Lower lobe of right lung (tissue), 2 donors: ENCODE measurements at places on chromosomes 11 and 22. TPM values are rescaled to one million over a fixed set of nuclear protein-coding genes. Genes with fewer than 3 reads are reported as not detected.

The KCNK4 gene
- not detected for total RNA-seq

The GPHA2 gene
- total RNA-seq = not detected

The TPH1 gene
- total RNA-seq = 0.18 TPM

The AQP11 gene
- total RNA-seq = 0.18 TPM

The TMEM134 gene
- 49.1 TPM for total RNA-seq

The SMIM35 gene
- not detected for total RNA-seq

GRCh38 chr11:12274056-12274455 lies 103.3 kb upstream of the PARVA start:
- no peaks in the 10 kb centered on the region for H3K36me3 ChIP-seq
- H3K4me1 ChIP-seq = peaks cover 9% of the 10 kb centered on the region
- no peak for DNase-seq
- H3K27me3 ChIP-seq = no peaks in the 10 kb centered on the region

- peak overlapping the region; percentile 95 for H3K27ac ChIP-seq
- H3K4me3 ChIP-seq = peak overlapping the region; percentile 94
- H3K36me3 ChIP-seq = peaks cover 8% of the 10 kb centered on the region
- no peak for DNase-seq
Measured at GRCh38 chr11:1310772-1311468, 1.5 kb upstream of the TOLLIP start.

GRCh38 chr22:39289975-39290720 lies 29.3 kb downstream of the RPL3 start:
- no peak for DNase-seq
- H3K27me3 ChIP-seq = no peaks in the 10 kb centered on the region
- no peak overlapping the region for H3K27ac ChIP-seq
- no peaks in the 10 kb centered on the region for H3K36me3 ChIP-seq
- no peak overlapping the region for H3K4me3 ChIP-seq
- H3K4me1 ChIP-seq = peaks cover 44% of the 10 kb centered on the region

- no peaks in the 10 kb centered on the region for H3K27me3 ChIP-seq
- DNase-seq = peak; percentile 69
- H3K27ac ChIP-seq = peak overlapping the region; percentile 78
- H3K4me3 ChIP-seq = peak overlapping the region; percentile 28
Measured at GRCh38 chr11:75474878-75475766, 42.1 kb upstream of the KLHL35 start.

DNA sequence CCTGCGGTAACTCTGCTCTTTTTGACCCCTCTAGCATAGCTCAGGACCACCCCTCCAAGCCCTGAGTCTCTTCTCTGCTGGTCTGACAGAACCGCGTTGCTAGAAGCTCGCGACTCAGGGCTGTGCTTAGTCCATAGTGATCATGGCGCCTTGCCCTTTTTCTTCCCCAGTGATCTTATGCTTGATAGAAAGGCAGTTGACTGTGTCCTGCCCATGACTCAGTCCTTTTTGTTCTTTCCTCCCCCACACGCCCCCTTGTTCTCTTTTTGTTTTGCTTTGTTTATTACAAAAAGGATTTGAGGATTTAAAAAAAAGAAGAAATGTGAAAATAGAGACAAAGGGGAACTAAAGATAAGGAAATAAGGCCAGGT lies 17.5 kb downstream of the IL17RA start:
- no peak for DNase-seq
- H3K4me3 ChIP-seq = no peak overlapping the region
- H3K36me3 ChIP-seq = peaks cover 93% of the 10 kb centered on the region
- H3K27ac ChIP-seq = no peak overlapping the region
- H3K4me1 ChIP-seq = peaks cover 59% of the 10 kb centered on the region

GRCh38 chr11:125740617-125741016 lies 5.5 kb upstream of the PATE1 start:
- no peaks in the 10 kb centered on the region for H3K4me1 ChIP-seq
- no peaks in the 10 kb centered on the region for H3K27me3 ChIP-seq
- H3K36me3 ChIP-seq = no peaks in the 10 kb centered on the region
- DNase-seq = no peak
- no peak overlapping the region for H3K27ac ChIP-seq
- H3K4me3 ChIP-seq = no peak overlapping the region

DNA sequence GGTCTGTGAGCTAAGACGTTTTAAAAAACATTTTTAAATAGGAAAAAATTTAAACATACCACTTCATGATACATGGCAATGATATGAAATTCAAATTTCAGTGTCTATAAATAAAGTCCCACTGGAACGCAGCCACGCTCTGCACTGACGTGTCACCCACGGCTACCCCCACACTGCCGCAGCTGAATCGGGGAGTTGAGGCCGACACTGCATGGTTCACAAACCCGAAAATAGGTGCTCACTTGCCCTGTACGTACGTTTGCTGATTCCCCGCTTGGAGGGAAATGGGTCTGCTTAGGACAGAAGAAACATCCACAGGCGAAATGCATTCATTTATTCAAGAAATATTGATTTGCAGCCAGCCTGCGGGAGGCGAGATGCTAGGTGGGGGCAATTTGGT lies 1342.3 kb downstream of the TBC1D22A start:
- H3K27me3 ChIP-seq = peaks cover 26% of the 10 kb centered on the region
- H3K4me3 ChIP-seq = no peak overlapping the region
- no peak for DNase-seq

GRCh38 chr11:100152766-100153165 lies 534.3 kb upstream of the ARHGAP42 start:
- no peak overlapping the region for H3K4me3 ChIP-seq
- no peak for DNase-seq
- H3K27ac ChIP-seq = no peak overlapping the region
- no peaks in the 10 kb centered on the region for H3K36me3 ChIP-seq
- H3K4me1 ChIP-seq = no peaks in the 10 kb centered on the region

DNA sequence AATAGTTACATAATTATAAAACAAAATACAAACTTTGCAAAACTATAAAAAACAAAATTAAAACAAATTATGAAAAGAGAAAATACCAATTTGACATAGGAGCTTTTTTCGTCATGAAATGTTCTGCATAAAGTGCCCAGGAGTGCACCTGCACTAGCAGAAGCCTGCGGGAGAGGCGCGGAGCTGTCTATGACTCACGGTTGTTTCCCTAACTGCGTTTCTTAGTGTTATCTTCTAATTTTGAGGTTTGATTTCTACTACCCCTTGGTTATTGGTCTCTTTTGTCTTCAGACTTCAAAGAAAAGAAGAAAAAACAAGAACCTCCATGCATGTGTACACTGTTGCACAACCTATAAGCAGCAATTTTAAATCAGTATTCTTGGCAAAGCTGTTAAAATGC lies 740.9 kb upstream of the LRRC4C start:
- H3K36me3 ChIP-seq = no peaks in the 10 kb centered on the region
- no peak overlapping the region for H3K27ac ChIP-seq
- H3K4me3 ChIP-seq = no peak overlapping the region
- no peaks in the 10 kb centered on the region for H3K27me3 ChIP-seq

DNA sequence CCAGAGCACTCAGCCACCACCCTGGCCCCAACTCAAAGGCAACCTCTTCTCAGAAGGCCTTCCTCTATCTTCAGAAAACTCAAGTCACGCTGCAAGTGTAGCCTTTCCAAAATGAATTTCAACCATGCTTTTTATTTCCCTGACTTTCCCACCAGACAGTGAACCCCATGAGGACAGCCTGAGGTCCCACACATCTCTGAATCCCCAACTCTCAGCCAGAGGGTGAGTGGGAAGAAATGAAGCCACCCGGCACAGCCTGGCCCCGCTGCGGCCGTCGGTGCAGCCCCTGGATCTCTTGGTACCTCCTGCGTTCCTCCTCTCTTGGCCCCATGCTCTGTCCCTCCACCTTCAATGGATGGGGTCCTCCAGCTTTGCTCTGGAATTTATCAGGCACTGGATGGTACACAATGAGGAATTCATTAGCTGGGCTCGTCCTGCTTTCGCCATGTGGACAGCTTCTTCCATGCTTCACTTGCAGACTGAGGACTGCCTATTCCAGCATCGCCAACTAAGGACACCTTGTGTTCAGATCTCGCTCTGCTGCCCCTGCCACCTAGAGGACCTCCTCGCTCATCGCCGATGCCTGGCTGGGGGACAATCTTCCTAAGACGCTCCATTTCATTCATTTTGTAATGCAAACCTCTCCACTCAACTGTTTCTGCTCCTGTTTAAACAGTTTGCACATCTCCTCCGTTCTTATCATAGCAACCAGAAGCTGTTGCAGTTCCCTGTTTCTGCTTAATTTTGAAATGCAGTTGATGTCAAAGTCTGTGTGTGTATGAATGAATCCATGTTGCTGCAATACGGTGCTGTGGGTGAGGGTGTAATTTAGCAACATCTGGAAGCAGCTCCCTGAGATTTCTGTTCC lies 672.1 kb downstream of the TBC1D22A start:
- no peak for DNase-seq
- no peaks in the 10 kb centered on the region for H3K36me3 ChIP-seq
- H3K27me3 ChIP-seq = no peaks in the 10 kb centered on the region
- H3K4me3 ChIP-seq = no peak overlapping the region

- H3K27me3 ChIP-seq = peaks cover 50% of the 10 kb centered on the region
- H3K4me1 ChIP-seq = peaks cover 22% of the 10 kb centered on the region
- H3K36me3 ChIP-seq = no peaks in the 10 kb centered on the region
- no peak overlapping the region for H3K4me3 ChIP-seq
Measured at GRCh38 chr11:9001736-9002135, 2.1 kb downstream of the NRIP3 start.

GRCh38 chr11:19311308-19312030 lies 70.7 kb upstream of the E2F8 start:
- H3K4me3 ChIP-seq = no peak overlapping the region
- H3K27me3 ChIP-seq = no peaks in the 10 kb centered on the region
- peaks cover 6% of the 10 kb centered on the region for H3K4me1 ChIP-seq
- H3K27ac ChIP-seq = no peak overlapping the region
- DNase-seq = no peak

- H3K36me3 ChIP-seq = no peaks in the 10 kb centered on the region
- no peaks in the 10 kb centered on the region for H3K27me3 ChIP-seq
- no peak overlapping the region for H3K4me3 ChIP-seq
- DNase-seq = no peak
- peaks cover 7% of the 10 kb centered on the region for H3K4me1 ChIP-seq
Measured at GRCh38 chr11:117520966-117521365, 193.3 kb downstream of the CEP164 start.

DNA sequence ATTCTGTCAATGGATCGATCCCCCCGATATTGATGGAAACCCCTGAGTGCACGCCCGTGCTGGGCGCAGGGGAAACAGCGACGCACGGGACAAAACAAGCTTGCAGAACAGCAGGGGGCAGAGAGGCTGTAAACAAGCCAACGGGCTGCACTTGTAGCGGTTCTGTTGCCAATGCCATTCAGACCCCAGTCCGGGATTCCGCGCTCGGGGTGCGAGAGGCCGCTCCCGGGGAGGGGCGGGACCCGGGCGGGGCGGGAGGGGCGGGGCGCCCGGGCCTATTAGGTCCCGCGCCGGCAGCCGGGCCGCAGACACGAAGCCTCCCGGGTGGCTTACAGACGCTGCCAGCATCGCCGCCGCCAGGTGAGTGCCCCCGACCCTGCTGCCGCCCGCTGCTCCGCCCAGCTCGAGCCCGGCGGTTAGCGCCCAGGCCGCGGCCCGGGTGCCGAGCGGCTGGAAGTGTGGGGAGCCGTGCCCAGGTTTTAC lies at the start of gene BIK:
Gene BIK (plus strand): TSS at position 307 of the 483 bp plus-strand sequence. CDS start 13,273 bp downstream, outside the sequence.
- H3K4me3 ChIP-seq = peak within 1 kb of the TSS; percentile 75
- peak within 1 kb of the TSS; percentile 54 for H3K27ac ChIP-seq
- no peaks in the 10 kb centered on the region for H3K36me3 ChIP-seq
- peaks cover 17% of the 10 kb centered on the region for H3K27me3 ChIP-seq
- DNase-seq = peak; percentile 69
- peaks cover 19% of the 10 kb centered on the region for H3K4me1 ChIP-seq

DNA sequence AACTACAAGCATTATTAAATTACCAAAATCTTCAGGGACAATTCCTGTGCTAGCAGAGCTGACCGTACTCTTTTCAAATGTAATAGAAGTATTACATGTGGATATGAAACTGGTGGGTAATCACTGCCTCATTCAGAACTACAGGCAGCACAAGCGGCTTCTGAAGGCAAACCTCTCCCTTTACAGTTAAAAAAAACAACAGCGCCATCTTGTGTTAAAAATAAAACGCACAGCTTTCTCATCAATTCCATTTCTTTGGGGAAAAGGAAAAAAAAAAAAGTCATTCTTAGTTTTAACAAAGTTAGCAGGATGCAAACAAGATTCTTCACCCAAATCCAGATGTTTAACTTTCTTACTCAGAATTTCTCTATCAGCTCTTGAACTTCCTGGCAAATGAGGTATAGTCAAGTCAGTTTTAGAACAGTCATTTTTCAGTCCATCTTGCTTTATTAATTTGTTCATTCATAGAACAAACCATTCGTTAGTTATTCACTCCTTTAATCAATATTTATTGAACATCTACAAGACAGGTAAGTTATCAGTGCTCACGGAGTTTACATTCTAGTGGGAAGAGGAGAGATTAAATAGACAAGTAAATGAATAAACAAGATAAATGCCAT lies 331.8 kb upstream of the MPPED2 start:
- no peak for DNase-seq
- no peak overlapping the region for H3K4me3 ChIP-seq
- H3K36me3 ChIP-seq = no peaks in the 10 kb centered on the region
- H3K27ac ChIP-seq = no peak overlapping the region
- no peaks in the 10 kb centered on the region for H3K27me3 ChIP-seq

DNA sequence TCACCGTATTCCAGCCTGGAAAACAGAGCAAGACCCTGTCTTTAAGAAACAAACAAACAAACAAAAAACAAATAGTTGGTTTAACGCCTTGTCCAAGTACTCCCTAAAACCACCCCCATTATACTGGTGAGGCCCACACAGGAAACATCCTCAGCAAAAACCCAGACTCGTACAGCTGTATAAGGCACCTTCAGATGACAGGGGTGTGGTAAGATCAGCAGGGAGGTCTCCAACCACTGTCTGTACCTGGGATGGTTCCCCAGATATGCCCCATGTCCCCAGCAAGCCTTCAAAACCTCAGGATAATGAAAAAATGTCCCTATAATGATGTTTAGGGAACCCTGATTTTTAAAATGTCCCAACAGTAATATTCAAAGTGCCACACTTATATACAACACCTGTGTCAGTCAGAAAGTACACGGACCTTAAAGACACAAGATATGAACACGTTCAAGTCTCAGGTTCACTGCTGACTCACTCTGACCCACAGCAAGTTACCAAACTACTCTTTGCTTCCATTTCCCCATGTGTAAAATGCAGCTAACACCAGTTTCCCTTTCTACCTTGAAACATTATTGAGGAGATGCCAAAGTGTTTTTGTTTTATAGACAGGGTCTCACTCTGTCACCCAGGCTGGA lies 9.3 kb downstream of the SF3A1 start:
- H3K27me3 ChIP-seq = no peaks in the 10 kb centered on the region
- H3K27ac ChIP-seq = no peak overlapping the region
- DNase-seq = no peak
- H3K4me3 ChIP-seq = no peak overlapping the region
- peaks cover 100% of the 10 kb centered on the region for H3K36me3 ChIP-seq
